D341Med (cell line): ENCODE measurements at places on chromosomes 4 and X.

- DNase-seq, result no peak
These were observed 179.1 kb upstream of the KLHL4 start for GRCh38 chrX:87338510-87338909.

DNA sequence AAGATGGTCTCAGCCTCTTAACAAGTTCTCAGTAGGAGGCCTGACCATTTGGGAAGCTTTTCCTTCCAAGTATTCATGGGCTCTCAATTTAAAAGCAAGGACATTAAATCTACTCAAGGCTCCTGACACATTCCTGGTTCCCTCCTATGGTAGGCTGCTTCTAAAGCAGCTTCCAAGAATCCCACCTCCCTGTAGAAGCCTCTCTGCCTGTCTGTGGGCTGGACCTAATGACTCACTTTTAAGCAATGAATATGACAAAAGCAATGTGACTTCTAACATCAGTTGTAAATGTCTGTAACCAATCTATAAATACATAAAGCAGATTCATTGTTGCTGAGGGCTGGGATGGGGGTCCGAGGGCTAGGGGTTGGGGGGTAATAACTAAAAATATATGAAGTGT, 99.5 kb upstream of the FAM9B start:
- DNase-seq, result no peak

- DNase-seq, result no peak
These were observed 85.1 kb downstream of the SLC9A7 start for GRCh38 chrX:46673620-46674359.

GRCh38 chr4:23769406-23769805, 120.4 kb downstream of the PPARGC1A start:
- DNase-seq, result no peak

DNA sequence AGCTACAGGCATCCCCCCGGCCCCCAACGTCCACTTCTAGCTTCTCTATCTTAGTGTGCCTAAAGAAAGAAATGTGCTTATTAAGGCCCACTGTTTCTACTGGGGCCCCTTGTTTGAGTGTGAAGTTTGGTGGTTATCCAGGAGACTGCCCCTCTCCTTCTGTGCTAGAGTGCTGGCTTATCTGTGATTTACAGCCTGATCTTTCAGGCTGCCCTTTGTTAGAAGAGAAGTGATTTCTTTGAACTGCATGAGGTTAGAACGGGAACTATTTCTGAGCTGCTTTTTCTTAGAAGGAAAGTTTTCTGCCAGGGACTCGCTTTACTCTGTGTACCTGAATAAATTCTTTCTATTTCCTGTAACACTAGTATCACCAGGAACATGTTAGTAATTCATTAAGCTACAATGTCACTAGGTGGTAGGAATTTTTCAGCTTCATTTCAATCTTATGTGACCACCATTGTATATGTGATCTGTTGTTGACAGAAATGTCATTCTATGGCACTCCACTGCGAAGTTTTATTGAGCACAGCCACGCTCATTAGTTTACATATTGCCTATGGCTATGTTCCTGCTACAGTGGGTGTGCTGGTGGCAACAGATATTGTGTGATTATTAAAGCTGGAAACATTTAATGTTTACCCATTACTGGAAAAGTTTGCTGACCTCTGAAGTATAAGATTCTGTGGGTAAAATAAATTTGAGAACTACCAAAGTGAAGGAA, 193.8 kb upstream of the CXorf51B start:
- no peak for DNase-seq

- no peak for DNase-seq
These were observed 290.1 kb upstream of the PCDH7 start for GRCh38 chr4:30429813-30430761.

GRCh38 chr4:1792832-1793495, at the start of gene FGFR3:
FGFR3 (plus strand) TSS chr4:1793293; CDS start chr4:1793935, 642 bp downstream.
- DNase-seq, result peak; percentile 98

- DNase-seq, result peak; percentile 30
These were observed 845 bp downstream of the ZAR1 start for GRCh38 chr4:48490680-48491513.

DNA sequence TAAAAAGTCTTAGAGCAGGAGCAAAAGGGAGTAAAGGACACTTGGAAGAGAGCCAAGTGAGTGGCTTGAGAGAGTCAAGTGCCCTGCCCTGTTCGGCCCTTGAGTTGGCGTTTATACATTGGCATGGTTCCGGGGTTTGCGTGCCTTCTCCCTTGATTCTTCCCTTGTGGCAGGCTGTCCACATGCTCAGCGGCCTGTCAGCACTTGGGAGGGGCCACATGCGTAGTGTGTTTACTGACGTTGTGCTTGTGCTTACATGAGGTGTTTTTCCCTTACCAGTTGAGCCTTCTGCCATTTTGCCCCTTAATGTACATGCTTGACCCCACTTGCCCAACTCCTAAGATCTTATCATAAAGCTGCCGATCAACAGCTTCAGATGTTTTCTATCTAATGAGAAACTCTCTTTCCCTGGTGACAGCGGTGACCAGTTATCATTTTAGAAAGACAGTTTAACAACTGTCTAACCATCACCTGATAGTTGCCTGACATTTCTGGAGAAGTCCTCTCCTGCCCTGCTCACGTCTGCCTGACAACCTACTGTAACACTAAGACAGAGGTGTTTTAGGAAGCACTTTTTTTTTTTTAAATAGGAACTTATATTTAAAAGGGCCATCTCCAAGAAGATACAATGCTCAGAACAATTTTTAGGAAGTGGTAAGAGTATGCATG, 49.5 kb upstream of the GC start:
- DNase-seq, result no peak

DNA sequence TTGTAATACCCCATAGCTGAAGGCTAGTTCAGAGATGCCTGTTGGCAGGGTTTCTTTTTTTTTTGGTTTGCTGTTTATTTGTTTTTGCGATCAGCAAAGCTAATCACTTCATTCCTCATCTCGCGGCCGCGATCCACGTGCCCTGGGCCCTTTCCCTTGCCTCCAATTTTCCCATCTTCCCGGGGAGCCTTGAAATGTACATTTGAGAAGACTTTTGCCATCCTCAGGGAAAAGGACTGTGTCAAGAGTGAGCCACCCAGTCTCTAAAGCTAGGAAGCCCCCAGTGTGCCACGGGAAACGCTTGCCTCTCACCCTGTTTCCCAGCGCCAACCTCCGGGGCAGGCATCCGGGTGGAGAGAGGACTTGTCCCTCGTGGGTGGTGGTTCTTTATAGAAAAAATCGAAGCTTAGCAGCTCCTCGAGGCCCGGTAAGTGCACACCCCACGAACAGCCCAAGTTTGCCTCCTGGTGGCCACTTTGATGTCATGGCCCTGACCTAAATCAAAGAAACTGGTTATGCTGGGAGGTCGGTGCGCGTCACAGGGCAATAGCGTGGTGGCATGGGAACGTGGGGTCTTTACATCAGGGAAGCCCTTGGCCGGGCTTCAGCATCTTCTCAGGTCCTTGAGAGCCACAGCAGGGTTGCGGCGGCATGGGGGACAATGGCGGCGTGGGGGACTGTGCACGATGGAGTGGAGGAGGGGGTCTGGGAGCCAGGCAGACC, 42.0 kb downstream of the MAP7D3 start:
- peak; percentile 68 for DNase-seq

DNA sequence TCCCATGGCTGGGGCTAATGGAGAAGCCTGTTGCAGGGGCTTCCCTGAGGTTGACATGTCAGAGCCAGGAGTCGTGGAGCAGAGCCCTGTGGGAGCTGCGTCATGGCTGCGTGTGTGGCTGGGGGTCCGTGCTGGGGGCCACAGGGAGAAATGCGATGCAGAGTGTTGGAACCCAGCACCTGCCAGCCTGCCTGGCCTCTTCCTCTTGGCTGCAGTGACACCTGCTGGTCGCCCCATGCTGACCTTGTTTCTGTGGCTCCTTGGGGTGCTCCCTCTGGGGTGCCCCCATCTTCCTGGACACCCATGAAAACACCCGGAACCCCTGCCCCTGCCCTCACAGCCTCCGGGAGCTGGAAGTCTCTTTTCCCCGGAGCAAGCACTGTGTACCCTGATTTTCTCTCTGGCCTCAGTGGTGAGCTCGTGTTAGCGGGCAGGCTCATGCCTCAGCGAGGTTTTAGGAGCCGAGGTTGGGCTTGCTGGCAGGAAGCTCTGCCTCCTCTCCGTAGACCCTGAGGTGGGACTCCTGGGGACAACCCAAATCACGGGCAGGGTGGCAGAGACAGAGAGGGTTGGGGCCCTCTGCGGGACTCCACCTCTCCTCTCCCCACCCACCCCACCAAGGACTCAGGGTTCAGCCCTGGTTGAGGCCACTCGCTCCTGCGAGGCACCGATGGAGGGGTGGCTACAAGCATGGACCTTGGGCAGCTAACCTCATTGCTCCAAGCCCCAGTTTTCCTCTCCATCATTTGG, 103.7 kb downstream of the SORCS2 start:
- DNase-seq, result peak; percentile 82

DNA sequence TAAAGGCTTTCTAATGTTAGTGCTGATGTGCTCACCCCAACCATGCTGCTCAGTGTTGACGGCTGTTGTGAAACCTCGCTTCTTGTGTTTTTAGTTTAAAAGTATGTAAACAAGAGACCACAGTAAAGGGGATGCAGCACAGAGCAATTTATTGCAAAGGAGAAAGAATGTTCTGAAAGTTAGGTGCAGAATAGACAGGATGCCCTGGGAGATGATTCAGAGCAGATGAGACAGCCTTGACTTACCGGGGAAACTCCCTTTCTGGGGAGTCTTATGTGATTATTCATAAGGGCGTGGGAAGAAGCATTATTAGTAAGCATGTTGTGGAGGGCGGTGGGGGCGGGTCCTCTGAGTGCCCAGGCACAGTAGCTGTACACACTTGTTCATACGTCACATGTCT, 47.7 kb downstream of the EVC start:
- no peak for DNase-seq

DNA sequence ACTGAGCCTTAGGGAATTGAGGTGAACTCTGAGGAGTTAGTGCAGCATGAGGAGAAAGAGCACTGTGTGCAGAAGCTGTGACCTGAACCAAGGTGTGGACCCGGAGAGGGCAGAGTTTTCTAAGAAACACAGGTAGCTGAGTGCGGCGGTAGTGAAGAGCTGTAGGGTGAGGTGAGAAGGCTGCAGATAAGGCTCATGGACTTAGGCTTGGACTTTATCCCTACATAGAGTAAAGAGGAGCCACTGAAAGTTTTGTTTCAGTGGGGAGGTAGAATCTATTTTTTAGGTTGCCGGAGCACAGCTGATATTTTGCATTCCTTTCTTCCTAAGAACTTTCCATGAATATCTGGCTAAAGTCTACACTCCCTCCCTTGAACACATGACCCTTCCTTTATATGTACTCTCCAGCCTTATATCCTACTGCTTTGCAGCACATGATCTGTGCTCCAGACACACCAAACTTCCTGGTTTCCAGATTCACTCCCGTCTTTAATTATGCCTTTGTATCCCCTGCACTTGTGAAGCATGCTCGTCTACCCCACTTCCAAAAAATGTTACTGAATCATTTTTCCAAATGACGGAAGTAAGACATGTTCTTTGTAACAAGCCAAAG, 10.6 kb upstream of the PGRMC2 start:
- no peak for DNase-seq

DNA sequence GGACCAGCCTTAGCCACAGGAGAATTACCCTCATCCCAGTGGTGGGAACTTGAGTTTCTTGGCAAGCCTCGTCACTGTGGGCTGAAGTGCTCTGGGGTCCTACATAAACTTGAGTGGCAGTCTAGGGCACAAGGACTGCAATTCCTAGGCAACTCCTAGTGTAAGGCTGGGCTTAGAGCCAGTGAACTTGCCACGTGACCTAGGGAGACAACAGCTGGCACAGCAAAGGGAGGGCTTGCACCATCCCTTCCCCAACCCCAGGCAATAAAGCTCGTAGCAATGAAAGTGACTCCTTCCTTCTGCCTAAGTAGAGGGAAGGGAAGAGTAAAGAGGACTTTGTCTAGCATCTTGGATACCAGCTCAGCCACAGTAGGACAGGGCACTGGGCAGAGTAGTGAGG, 81.8 kb downstream of the TEX11 start:
- no peak for DNase-seq

DNA sequence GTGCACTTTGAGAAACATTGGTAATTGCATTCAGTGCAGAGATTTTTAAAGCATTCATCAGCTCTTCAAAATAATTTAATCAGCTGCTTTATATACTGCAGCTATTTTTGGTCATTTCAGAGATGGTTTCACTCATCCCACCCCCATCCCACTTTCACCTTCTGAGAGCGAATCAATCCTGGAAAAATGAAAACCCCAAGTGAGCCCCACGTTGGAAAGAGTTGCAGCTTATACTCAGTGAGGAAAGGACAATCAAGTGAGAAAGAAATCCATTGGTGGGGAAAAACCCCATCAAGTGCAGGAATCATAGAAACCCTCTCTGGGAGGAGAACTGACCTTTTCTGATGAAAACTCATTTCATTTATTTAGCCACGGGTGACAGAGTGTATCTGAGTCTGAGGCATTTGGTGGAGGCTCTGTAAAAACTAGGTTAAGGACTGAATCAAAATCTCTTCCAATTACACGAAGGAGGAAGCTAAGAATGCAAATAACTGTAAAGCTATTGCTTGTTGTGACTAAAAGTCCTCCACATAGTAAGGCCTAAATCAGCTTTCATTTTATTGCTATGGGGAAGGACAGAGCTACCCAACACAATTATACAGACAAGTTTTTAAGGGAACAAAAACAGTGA, 240.4 kb upstream of the PGRMC2 start:
- no peak for DNase-seq

DNA sequence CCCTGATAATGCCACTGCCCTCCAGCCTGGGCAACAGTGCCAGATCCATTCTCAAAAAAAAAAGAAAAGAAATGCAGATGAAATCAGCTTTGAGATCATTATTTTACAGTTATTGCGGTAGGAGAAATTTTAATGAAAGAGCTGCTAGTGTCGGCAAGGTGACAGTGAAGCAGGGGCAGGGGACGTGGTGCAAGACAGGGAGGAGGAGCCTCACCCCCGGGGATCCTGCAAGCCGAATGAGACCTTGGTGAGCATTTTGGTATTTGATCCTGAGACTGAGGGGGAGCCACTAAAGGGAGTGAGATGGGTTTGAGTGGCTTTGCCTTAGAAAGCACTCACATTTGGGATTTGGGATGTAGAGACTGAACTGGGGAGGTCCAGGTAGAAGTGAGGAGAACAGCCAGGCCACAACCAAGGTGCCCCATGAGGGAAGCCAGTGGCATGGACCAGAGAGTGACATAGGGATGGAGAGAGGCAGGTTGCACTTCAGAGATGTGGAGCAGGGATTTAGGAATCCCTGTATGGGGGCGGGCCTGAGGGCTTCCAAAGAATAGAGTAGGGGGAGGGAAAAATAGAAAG, 23.6 kb downstream of the RBM10 start:
- no peak for DNase-seq

- no peak for DNase-seq
These were observed 10.1 kb downstream of the CISD2 start for GRCh38 chr4:102878901-102879300.

DNA sequence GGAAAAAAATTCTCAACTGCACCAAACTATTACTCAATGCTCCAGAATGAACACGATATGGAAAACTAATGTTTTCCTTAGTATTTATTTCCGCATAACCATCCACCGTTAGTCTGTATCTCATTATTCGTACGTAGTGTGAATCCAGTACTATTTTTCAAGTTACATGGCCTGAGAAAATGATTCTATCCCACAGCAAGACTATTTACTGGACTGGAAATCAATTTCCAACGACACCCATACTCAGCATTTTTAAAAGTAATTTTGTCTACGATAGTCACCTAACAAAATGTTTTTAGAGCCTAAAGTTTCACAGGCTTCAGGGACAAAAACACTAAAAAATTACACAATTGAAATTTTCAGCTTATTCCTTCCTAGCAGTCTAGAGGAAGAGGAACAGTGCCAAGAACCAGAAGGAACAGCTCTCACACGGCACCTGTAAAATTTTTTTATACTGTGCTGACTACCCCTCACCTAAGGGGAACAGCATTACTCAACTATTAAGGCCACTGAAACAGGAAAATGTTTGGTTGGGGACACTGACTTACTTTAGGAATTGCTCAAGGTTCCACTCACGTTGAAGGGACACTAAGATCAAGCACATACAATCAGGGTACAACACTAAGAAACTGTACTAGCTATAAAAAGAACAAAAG, 9.6 kb downstream of the UBE2D3 start:
- no peak for DNase-seq
